ENCODE measurements at places on chromosomes 5 and 9.

GRCh38 chr9:4102078-4102477 lies 197.8 kb downstream of the GLIS3 start:
- DNase-seq = no peak

- DNase-seq = no peak
Observed at GRCh38 chr5:43353668-43354067, 40.5 kb upstream of the HMGCS1 start.

- DNase-seq = no peak
Observed at GRCh38 chr9:93649610-93650261, 73.4 kb downstream of the PHF2 start.

- DNase-seq = no peak
Observed at GRCh38 chr9:118009614-118010013, 305.4 kb downstream of the TLR4 start.

GRCh38 chr5:134003817-134004625 lies 754 bp downstream of the VDAC1 start:
- DNase-seq = peak; percentile 57

DNA sequence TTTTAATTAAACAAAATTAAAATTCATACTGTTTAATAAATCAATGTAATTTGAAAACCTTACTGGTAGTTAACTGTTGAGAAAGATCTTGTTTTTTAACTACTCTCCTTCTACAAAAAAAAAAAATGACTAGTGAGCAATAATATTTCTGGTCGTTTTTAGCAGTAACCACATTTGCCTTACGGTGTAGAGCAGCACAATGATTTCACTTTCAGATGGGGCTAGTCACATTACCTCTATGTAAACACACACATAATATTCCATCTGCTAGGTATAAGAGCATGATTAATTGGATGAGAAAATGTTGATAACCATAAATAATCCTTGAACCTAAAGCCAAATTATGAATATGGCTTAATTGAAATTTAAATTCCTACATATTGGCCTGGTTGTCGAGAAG lies 198.1 kb downstream of the CHSY3 start:
- no peak for DNase-seq

DNA sequence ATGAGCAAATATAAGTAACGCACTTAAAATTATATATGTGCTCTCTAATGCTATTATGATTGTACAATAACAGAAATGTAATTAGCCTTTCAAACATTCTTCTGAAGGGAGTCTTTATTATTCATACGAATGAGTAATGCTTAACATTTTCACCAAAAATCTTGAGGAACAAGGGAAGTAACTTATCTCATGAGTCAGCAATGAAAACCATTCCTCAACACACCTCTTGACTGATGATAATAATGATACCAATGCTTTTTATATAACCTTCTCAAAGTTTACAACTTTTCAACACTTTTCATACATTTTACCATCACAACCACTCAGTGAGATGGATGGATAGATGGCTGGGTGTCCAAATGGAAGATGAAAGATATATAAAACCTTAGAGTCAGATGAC lies 369.3 kb downstream of the BNC2 start:
- DNase-seq = no peak
